ENCODE measurements at places on chromosomes 3 and 15.

DNA sequence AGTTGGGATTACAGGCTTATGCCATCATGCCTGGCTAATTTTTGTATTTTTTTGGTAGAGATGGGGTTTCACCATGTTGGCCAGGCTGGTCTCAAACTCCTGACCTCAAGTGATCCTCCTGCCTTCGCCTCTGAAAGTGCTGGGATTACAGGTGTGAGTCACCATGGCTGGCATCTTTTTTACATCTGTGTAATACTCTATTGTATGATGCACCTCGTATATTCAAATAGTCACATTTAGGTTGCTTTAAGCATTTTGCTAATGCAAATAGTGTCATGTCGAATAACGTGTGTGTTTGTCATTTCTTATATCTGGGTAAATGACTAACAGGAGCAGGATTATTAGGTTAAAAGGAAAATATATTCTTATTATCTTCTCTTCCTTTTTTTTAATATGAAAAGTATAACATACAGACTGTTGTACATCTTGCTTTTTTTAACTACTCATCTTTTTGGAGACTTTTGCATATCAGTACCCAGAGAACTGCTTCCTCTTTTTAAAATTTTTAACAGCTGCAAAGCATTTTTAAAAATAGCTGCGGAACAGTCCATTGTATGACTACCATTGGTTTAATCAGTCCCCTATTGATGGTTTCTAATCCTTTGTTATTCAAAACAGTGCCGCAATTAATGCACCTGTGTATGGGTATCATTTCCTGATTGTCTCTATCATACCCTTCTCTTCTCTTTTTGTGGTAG lies 13.4 kb downstream of the SCAMP5 start:
- no peak for DNase-seq

DNA sequence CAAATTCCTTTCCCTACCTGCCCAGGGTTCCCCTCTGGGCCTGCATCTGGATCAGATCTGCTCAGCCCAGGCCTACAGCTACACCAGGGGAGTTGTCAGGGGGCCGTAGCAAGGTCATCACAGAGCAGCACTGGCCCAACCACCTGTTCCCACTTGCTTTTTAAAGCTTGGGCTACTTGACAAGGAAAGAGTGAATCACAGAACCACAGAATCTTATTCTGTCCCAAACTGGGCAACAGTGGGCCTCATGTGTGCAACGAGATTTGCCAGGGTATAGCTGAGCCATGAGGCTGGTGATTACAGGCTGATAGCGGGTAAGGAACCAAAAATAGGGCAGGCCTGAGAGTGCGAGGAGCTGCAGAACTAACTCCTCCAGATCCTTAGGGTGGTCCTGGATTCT lies 66.7 kb downstream of the MYLK start:
- DNase-seq, result no peak

DNA sequence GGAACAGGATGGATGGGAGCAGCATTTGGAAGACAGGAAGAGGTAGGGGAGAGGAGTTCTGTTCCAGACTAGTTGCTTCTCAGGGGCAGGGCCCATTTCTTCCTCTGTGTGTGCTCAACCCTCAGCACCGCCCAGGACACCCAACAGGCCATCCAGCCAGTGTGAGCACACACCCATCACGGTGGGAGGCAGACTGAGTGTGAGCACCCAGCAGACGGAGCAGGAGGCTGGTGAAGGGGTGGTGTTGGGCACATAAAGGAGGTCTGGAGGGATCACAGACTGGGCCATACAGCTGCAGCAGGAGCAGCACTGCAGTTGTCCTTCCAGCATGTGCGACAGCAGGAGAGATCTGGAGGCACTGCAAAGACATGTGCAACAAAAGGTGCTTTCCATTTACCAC lies 88.4 kb upstream of the PLXNA1 start:
- DNase-seq, result no peak

DNA sequence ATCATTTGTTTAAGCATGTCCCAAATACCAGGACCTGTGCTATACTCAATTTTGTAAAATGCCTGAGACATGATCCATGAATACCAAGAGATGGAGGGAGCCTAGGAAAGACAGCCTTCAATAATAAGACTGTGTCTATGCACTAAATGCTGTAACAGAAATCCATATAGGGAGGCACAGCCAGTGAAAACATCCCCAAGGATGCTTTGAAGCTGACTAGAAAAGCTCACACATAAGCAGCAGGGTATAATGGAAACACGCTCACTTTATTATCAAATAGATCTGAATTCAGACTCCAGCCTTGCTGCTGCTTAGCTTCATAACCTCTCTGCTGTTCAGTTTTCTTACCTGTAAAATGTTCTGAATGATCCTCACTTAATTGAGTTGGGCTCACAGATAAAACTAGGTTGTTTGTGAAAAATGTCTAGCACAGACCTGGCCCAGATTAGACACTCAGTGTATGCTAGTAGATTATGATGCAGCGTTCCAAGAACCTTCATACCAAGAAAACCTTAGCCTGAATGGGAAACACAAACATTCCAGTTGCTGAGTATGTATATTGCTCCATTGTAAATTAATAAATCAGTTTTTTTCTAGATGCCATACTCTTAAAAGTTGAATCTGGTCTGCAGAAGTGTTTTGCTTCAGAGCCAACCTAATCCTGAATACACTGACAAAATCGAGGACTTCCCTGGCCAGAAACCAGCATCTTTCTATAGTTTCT lies 3.8 kb upstream of the LARP6 start:
- DNase-seq, result no peak

DNA sequence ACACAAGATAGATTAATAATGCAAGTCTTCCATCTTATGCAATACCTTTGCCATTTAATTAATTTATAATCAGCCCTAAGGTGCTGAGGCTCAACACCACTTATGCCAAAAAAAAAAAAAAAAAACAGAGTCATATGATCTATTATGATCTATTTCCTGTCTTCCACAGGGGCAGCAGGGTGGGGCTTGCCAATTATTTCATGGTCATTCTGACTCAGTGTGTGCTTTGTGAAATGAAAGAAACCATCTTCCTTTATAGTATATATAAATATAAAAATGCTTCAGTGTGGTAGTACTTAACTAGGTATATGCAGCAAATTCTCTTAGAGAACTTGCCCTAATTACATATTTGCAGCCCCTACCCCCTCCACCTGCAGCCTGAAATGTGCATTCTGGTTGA lies 7.2 kb upstream of the RARB start:
- DNase-seq, result no peak

- DNase-seq, result peak; percentile 63
These were observed 19.0 kb downstream of the PDHB start for GRCh38 chr3:58414538-58415197.

DNA sequence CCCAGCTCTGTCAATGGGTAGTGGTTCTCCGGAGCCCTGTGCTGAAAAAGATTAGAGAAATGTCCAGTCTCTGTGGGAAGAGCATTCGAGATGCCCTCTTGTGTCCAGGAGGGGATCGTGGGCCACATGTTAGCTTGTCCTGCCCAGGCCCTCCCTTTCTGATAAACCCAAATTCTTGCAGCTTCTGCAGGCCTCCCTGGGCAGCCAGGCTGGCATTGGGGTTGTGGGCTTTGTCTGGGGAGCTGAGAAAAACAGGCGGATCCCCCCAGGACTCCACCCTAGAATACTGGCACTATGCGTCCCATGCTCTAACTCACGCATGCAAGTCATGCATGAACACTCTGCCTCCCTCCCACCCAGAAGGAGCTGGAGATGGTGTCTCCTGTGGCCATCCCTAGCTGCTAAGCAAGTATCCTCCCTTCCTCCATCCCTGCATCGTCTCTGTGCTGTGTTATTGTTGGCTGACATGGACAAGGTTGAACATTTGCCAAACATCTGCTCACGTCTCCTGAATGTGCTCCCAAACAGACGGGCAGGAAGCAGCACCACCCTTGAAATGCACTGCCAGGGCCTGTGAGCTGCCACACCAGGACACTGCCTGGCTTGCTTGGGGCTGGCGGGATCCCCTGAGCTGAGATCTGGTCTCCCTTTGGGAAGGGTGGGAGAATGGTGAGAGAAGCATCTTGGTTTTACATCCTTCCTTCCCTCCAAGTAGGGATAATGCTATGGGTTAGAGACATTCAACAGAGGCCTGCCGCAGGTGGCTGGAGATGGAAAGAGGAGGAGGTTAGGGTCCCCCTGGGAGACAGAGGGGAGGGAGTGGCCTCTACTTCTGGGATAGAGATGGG lies 26.5 kb downstream of the CFAP161 start:
- no peak for DNase-seq

- DNase-seq, result no peak
These were observed 900 bp upstream of the EOMES start for GRCh38 chr3:27723001-27723445.

DNA sequence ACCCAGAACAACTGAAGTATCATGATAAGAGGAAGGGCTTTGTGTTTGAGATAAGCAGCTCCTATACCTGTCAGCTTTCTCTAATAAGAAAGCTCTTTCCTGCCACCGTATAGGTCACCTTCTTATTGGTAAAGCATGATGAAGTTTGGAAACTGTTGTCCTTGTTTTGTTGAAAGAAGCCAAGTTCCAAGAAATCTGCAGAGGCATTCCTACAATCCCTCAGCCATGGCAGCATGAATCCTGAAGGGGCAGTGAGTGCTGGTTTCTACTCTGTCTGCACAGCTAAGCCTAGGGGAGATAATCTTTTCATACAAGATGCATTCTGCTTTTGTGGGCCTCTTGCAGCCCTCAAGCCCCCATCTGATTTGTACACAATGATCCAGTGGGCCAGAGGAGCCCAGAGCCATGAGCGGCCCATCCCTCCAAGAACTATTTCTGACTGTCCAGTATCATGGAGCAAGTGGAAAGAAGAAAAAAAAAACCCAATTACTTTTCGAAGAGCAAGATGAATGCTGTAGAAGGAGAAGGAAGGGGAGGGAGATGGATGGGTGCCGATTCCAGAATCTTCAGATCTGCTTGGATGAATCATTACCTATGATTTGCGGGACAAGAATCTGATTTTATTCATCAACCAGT lies 1.9 kb upstream of the THBS1 start:
- DNase-seq, result no peak

GRCh38 chr15:65660927-65661326 lies 39.2 kb downstream of the SLC24A1 start:
- no peak for DNase-seq

GRCh38 chr15:48596841-48597240 lies 48.7 kb downstream of the FBN1 start:
- no peak for DNase-seq

DNA sequence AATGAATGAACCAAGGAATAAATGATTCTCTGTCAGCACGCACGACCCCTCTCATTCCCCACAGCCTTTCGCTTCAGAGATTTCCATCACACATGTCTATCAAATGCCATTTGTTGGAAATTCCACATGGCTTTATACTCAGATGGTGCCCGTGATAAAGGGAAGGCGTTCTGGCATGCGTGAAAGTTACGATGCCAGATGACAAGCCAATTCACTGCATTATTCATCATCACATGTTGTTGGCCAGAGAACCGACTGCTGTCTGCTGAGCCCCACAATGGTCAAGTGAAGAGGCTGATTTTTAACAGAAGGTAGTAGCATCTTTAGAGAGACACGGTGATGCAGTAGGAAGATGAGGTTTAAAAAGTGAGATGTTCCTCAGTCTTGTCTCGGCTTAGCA lies 74.1 kb upstream of the FRMD4B start:
- no peak for DNase-seq

GRCh38 chr3:150687613-150688012 lies 16.1 kb downstream of the ERICH6 start:
- DNase-seq, result no peak

GRCh38 chr3:143977341-143978262 lies 6.0 kb downstream of the DIPK2A start:
- no peak for DNase-seq

GRCh38 chr3:59658274-59658673 lies 608.4 kb upstream of the CFAP20DC start:
- DNase-seq, result no peak

GRCh38 chr3:16559653-16560365 lies 45.4 kb downstream of the DAZL start:
- DNase-seq, result no peak

DNA sequence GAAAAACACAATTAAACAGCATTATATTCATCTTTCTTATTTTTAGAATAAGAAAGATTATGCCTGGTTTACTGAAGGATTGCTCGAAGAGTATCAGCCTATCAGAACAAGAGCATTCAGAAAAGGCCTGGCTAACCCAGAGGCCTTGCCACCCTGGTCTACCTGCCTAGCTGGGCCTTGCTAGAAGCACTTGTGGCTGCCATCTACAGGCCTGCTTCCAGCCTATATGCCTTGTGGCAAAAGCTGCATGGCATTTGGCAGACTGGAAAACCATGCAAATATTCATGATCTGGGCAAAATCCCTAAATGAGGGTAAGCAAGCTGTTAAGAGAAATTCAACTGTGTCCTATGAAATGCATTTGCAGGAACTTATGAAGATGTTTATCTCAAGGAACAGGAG lies 9.3 kb upstream of the ATP13A4 start:
- no peak for DNase-seq

DNA sequence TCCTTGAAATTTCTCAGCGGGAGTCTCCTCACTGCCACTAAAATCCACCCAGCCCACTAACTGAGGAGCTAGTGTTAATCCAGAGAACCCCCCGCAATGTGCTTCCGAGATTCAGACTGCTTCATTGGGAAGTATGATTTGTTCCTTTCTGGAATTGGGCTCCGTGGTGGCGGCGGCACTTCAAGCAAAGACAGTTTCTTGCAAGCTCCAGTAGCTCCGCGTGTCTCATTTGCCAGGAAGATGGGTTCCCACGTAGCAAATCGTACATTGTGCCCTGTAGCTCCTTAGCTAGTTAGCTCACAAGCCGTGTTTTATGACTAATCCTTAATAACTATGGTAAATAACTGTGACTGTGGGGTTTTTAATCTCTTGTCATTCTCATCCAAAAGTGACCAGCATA lies 45.4 kb downstream of the SLC6A1 start:
- DNase-seq, result no peak

GRCh38 chr15:39781967-39782302 lies 706 bp downstream of the FSIP1 start:
- DNase-seq, result no peak

- DNase-seq, result no peak
These were observed 1.8 kb upstream of the CEP97 start for GRCh38 chr3:101722394-101723173.

DNA sequence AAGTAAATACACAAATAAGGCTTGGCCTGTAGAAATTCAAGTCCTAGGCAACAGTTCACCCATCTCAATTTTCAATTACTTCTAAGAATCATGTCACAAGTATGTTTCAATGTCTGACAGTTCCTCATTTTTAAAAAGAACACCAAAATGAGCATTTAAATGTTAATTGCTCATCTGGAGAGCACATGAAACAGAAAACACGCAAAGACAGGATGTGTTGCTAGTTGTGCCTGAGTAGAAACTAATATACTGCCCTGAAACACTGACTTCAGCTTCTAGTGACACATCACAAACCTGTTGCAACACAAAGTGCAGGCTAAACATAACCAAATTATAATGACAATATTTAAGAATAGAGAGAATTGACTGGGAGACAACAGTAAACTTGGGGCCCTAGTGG lies 167.3 kb upstream of the THBS1 start:
- peak; percentile 16 for DNase-seq

Measured in CD8-positive, alpha-beta T cell (primary cell).